ENCODE measurements at places on chromosomes 6 and 20.
A peak's percentile ranks its signal among the peaks of the same experiment; 100 is the strongest.

GRCh38 chr6:170355661-170356060 lies 49.1 kb downstream of the FAM120B start:
- DNase-seq = no peak

DNA sequence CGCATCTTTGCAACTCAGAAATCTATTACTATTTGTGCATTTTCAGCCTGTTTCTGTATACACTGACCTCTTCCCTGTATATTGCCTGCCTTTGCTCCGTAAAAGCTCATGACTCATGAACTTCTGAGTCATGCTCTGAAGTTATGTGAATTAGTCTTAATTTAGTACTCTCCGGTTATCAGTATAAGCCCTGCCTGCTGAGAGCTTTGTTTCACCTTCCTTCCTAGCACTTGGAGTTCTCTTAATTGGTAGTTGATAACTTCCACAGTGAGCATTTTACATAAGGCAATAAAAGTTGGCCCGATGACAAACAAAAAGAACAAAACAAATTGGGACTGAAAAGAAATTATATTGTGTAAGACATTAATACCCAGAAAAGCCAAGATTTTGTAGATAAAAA lies 231.4 kb downstream of the GJA1 start:
- no peak for DNase-seq

GRCh38 chr6:101918471-101918870 lies 525.0 kb downstream of the GRIK2 start:
- no peak for DNase-seq

DNA sequence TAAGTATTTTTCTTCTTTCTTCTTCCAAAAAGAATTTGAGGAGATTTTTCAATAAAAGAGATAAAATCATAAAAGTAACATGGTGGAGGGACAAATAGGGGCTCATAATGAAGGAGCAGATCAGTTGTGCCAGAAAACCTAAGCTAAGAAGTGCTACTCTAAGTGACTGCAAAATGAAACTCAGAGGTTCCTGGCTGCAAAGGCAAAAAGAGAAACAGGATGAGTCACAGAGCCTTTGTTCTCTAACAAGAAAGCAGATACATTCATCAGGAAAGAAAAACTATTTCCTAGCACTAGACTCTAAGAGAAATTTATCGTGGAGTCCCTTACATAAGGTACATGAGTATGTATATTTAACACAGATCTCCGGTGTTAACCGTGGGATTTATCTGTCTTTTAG lies 49.8 kb downstream of the TSHZ2 start:
- no peak for DNase-seq

GRCh38 chr6:125942672-125943527 lies 13.7 kb upstream of the HINT3 start:
- DNase-seq = no peak

DNA sequence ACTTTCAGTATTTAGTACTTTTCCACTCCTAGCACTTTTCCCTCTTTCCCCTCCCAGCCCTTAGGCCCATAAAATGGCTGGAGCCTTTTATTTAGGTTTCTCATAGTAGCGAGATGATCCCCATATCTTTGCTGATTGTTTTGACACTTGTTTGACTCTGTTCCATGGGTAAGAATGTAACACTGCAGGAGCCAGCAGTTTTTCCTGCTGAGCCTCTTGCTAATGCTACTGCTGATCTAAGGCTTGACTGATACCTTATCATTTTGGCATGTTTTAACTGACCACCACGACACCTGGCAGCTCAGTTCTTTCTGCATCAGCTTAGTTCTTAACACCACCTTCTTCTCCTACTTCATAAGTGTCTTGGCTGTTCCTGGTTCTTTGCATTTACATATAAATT lies 29.6 kb downstream of the ZKSCAN8 start:
- DNase-seq = no peak

DNA sequence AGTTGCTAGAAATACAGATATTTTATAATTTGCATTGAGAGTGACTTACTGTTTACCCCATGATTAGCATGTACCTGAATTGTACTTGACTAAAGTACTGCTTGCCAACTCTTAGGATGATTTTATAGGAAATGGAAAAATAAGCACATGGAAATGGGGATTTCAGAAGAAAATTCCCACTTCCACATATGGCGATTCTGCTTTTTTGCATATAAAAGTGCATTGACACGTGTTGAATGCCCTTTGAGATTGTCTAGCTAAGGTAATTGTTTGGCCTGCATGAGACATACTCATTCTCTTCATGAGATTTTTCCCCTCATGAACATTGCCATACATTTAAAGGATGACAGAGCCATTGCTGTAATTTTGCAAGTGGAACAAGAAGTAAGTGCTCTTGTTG lies 10.1 kb downstream of the TAB2 start:
- no peak for DNase-seq

DNA sequence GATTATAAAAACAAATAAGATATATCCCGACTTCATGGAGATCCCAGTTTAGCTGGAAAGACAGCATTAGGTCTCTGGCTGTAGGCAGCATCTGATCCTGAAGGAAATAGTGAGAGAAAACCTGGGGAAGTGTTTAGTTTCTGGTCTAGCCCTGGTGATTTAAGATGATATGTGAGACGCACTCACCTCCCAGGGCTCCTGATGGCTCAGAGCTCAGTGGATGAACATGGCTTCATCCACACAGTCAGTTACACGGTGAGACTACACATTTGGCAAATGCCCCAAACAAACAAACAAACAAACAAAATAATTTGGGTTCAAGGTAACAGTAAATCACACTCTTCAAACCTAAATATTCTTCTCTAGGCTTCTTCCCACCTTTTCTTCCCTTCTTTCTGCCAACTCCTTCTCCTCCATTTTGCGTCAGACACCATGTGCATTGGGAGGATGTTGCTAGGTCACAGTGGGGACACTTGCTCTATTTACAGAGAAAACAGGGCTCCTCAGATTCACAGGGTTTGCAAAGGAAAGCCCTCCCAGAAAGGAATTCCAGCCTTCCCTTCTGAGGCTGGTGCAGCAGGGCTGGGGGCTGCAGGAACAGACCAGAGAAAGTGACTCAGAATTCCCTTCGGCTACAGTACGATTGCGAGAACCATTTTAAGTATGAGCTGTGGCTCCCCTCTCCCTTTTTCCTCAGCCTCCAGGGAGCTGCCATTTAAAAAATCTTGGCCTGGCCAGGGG lies 59.6 kb upstream of the SALL4 start:
- no peak for DNase-seq

DNA sequence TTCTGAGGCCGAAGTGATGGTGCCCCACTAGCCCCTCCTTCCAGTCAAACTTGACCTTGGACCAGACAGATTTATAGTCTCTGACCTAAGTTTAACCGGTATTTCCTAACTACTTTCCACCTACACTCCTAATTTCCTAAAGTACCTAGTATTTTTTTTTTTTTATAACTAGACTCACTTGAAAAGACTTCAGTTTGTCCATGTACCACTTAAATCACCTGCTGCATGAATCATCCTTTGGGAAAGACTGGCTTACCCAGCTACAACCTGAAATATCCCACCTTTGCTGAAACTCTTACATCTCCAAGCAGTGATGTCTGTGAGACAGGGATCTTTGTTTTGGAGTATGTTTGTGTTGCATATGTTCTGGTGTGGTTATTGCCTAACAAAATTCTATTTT lies 71.1 kb downstream of the ZDHHC14 start:
- no peak for DNase-seq

GRCh38 chr20:51529081-51529681 lies 13.3 kb downstream of the NFATC2 start:
- DNase-seq = peak; percentile 41

GRCh38 chr6:65295812-65296211 lies 411.2 kb downstream of the EYS start:
- no peak for DNase-seq

GRCh38 chr20:18279242-18279641 lies 9.1 kb upstream of the ZNF133 start:
- DNase-seq = no peak

DNA sequence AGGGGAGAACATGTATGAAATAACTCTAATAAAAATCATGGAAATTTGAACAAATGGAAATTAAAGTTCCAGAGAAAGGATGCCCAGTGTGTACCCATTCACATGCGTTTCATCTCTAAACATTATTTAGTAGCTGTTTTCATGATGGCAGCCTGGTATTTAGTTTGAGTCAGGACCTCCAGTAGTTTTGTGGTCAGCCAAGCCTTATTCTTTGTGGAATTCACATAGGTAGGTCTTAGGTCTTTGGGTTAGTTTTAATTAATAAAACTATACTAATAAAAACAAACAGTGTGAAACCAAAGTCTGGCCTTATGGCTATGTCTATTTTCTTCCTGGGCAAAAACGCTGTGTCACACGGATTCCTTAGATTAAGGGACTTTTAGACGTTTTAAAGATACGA lies 137.8 kb downstream of the FOXC1 start:
- no peak for DNase-seq

DNA sequence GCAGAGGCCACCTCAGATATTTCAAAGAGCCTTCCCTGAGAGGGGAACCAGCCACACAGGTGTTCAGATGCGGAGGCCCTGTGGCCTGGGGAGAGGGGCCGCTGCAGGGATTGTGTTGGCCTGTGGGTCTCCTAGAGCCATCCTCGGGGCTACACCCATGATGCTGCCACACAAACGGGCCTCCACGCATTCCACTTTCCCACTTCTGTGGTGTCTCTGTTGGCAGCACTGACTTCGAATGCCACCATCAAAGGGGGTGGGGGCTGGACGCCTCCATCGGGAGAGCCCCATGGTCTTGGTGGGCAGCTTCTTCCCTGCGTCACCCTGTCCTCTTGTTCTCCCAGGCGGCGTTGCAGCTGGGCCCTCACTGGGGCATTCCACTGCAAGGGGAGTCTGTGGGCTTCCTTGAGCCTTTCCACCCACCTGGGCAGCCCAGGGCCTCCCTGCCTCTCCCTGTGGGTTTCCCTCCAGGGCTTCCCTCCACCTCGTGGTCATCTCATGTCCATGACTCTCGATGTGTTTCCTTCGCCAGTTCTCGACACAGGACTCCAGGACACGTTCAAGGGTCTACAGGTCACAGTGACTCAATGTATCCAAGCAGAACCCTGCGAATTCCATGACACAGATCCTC lies 145.5 kb downstream of the ERMARD start:
- DNase-seq = no peak

DNA sequence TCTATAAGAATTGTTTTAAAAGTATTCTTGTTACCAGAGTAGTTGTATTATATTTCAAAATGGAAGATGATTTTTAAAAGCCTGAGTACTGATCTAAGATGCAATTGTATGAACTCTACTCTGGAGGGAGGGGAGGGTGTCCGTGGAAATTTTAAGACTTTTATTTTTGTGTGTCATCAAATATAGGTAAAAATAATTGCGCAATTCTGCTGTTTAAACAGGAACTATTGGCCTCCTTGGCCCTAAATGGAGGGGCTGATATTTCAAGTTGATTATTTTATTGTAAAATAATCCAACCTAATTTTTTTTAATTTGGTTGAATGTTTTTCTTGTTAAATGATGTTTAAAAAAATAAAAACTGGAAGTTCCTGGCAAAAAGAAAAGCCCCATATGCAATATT lies 38.1 kb upstream of the RPP40 start:
- DNase-seq = no peak
